Activated CD4-positive, alpha-beta memory T cell treated with anti-CD3 and anti-CD28 coated beads, Interleukin-2, amount 10 ng/mL, durations not matched to agents 7 days and 5 days (primary cell): ENCODE measurements at places on chromosomes 7 and 10. TPM values are rescaled to one million over a fixed set of nuclear protein-coding genes. Genes with fewer than 3 reads are reported as not detected.
A peak's percentile ranks its signal among the peaks of the same experiment; 100 is the strongest.

DNA sequence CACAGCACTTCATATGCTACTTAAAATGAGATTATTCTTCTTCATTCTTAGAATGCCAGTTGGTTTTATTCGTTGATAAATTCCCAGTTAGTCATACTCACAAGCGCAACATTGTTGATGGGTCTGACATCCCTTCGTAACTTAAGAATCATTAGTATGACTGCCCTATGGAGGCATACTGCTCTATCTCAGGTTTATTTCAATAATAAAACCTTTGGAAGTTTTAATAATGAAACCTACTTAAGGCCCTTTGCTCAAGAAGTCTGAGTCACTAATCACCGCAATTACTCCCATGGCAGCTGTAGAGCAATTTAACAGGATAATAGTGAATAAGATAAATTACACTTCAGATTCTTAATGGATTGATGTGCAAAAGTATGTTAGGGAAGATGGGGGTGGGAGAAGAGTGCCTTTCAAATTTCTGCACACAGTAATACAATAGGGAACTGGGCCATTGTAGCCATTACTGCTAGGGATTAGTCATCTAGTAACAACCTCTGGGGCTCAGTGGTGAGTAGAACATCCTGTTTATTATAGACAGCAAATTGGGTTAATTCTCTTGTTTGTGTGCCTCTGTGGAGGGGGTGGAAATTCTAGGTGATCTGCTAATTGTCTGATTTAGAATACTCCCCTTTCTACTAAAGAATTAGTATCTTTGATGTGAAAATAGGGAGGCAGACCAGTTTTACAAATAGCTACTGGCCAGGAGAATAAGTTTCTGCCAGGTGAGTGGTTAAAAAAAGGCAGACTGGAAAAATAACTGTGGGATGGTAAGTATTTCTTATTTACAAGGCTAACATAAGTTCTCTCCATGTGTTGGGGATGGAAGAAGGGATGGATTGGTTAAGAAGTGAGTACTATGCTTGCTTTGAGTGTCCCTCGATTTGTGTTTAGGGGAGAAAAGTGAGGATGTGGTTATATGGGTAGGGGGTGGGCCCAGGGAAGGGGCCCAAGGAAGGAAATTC lies 74.5 kb upstream of the VKORC1L1 start:
- peak; percentile 41 for DNase-seq

The PTPRN2 gene
- 4.7 TPM for total RNA-seq

The UBE2H gene
- 58.4 TPM for total RNA-seq

The WEE2 gene
- not detected for total RNA-seq

GRCh38 chr10:103828587-103829197 lies 26.7 kb downstream of the SH3PXD2A start:
- no peak for DNase-seq

- no peak for DNase-seq
Measured at GRCh38 chr7:16668978-16669377, 23.0 kb downstream of the BZW2 start.

GRCh38 chr7:14125998-14126397 lies 136.5 kb upstream of the ETV1 start:
- DNase-seq = no peak

DNA sequence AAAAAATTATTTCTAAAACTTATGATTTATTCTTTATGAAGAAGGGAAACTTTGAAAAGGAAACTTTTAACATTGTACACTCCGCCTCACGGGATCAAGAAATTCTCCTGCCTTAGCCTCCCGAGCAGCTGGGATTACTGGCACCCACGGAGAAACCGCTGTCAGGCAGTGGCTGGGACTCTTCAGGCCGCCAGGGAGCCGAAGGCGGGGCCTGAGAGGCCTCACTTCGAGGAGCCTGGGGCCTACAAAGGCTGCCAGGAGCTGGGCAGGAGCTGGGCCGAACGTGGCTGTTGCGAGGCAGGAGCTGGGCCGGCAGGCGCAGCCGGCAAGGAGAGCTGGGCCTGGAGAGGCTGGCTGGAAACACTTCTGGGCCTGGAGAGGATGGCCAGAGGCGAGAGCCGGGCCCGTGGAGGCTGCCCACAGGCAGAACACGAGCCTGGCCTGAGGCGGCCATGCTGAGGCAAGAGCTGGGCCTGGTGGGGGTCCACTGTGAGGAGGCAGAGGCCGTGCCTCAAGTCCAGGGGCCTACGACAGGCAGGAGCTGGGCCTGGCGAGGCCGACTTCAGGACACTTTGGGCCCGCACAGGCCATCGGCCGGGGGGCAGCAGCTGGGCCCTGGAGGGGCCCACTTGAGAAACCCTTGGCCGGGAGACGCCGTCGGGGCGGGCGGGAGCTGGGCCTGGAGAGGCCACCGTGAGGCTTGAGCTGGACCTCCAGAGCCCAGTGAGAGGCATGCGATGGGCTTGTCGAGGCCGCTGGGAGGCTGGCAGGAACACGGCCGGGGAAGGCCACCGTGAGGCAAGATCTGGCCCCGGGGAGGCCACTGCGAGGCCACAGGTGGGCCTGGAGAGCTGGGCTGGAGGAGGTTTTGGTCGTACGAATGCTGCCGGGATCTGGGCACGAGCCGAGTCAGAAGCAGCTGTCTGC lies 23.7 kb downstream of the MDH2 start:
- DNase-seq = no peak
